ENCODE measurements at places on chromosomes 7 and 10.

DNA sequence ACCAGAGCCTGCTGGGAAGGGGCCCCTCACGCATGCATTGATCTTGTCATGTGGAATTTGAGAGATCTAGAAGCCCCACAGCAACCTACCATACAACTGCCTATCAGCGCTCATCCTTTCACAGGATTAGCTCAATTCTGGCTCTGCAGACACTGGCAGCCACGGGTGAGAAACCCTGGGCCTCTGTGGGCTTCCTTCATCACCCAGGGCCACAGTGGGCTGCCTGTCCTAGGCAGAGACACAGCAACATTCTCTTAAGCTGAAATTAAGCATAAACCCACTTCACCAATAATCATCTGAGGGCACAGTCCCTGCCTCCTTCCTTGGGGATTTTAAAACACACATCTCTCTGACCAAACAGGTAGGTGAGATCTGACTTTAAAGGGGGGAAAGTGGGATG, 3.3 kb upstream of the PRSS2 start:
- DNase-seq: no peak

DNA sequence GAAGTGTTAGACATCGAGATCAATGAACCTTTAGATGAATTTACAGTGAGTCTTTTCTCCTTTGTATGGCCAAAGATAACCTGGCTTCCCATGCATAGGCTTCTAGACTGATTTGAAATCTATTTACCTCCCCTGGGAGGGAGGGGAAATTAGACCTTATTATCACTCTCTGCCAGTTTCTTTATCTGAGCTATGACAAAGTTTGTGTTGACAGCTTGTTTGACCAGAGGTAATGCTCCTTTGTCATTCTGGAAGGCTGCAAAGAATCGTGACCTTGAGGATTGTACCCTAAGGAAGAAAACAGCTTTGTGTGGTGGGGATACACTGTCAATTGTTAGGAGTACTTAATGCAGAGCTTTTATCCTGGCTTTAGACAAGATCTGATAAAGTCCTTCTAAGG, 36.4 kb downstream of the RBM33 start:
- no peak for DNase-seq

DNA sequence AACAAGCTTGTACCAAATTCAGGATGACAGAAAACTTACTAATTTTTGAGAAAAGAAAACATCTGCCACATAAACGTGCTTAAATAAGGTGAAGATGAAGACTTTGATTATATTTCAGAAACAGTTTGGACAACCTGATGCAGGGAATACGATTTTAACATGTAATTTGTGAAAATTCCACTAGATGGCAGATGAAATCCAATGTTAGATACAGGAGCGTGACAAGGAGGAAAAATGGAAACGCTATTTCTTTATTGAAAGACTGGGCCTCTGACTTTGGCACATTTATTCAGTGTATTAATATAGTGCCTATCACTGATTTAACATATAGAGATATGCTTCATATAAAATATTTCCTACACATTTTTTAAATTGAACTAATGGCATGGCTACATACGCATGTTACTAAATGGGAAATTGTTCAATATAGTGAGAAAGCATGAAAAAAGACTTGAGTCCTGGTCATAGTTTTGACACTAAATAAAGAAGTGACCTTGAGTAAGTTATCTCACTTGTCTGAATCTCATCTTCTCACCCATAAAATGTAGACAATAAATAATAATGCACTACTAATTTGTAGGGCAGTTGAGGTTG, 60.7 kb downstream of the CD36 start:
- DNase-seq: no peak

GRCh38 chr7:41438705-41439514, 264.0 kb downstream of the INHBA start:
- DNase-seq: no peak
